Activated T-helper 1 cell treated with Interleukin-2 at 50 U/mL for 16 hours (primary cell): ENCODE measurements at places on chromosomes 5 and 9.

- no peak for DNase-seq
Observed at GRCh38 chr5:163649514-163649913, 144.1 kb downstream of the MAT2B start.

DNA sequence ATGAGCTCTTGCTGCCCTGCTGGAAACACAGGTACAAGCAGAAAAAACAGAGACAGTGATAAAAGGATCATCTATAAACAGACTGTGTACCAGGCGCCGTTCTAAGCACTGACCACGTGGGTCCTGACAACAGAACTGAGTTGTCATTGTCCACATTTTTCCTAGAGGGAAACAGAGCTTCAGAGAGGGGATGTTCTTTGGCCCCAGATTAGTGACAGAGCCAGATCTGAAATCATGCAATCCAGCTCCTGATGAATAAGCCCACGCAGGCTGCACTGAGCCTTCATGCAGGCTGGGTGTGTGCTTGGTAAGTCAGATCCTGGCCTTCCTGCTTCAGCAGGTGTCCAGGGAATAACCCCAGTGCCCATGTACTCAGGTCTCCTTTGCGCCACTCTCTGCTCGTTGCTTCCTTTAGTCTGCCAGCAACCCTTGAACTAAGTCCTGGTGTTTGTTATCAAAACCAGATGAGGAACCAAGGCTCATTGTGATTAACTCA is 22.8 kb upstream of the TCF7 start:
- no peak for DNase-seq

- no peak for DNase-seq
Observed at GRCh38 chr5:14598225-14598624, 16.6 kb downstream of the OTULINL start.

GRCh38 chr9:75591972-75592371 is 298.5 kb upstream of the PCSK5 start:
- no peak for DNase-seq

GRCh38 chr5:98031496-98031895 is 742.0 kb upstream of the RGMB start:
- no peak for DNase-seq

DNA sequence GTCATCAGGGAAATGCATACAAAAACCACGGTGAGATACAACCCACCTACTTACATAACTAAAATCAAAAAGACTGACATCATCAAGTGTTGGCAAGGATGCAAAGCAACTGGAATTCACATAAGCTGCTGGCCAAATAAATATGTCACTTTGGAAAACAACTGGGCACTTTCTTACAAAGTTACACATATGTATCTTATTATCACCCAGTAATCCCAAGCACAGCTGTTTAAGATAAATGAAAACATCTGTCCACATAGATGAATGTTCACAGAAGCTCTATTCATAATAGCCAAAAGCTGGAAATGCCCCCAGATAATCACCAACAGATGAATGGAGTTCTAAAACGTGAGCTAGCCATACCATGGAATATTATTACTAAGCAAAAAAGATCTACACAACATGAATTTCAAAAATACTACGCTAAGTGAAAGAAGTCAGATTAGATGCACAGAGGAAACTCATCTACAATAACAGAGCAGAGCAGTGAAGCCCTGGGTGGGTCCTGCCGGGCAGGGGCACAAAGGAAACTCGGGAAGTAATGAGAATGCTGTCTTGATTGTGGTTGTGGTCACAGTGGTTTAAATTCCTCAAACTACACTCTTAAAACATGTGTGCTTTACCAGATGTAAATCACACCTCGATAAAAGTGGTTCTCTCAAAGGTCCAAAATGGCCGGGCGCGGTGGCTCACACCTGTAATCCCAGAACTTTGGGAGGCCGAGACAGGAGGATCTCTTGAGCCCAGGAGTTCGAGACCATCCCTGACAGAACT is 8.5 kb downstream of the CAMSAP1 start:
- no peak for DNase-seq

DNA sequence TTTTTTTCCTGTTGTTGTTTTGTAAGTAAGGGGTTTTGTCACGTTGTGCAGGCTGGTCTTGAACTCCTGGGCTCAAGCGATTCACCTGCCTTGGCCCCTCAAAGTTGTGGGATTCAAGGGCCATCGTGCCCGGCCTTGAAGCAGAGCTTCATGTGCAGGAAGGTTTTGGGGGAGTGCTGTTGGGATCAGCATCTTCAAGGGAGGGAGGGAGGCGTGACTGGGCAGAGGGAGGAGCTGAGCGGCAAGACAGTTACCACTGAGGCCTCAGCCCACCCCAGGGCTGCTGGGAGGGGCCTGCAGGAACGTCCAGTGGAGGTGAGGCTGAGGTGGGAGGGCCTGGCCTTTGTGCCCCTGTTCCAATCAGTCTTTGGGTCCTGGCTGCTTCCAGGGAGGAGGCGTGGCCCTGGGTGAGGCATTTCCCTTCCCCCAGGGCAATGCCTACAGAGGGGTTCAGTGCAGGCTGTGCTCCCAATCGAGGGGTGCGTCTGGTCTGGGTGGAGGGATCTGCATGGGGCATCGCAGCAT is 21.4 kb downstream of the OR2V1 start:
- no peak for DNase-seq

GRCh38 chr5:57664700-57665099 is 182.1 kb upstream of the ACTBL2 start:
- DNase-seq = no peak

DNA sequence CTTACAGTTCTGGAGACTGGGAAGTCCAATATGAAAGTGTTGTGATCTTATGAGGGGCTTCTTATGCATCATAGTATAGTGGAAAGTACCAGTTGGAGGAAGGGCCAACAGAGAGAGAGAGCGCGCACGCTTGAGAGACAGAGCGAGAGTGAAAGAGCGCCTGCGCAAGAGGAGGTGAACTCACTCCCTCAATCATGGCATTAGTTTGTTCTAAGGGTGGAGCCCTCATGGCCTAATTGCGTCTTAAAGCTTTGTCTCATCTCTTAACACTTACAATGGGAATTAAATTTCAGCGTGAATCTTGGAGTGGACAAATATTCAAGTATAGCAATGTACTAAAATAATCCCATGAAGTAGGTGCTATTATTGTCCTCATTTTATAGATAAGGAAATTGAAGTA is 303.2 kb downstream of the OSTF1 start:
- no peak for DNase-seq

DNA sequence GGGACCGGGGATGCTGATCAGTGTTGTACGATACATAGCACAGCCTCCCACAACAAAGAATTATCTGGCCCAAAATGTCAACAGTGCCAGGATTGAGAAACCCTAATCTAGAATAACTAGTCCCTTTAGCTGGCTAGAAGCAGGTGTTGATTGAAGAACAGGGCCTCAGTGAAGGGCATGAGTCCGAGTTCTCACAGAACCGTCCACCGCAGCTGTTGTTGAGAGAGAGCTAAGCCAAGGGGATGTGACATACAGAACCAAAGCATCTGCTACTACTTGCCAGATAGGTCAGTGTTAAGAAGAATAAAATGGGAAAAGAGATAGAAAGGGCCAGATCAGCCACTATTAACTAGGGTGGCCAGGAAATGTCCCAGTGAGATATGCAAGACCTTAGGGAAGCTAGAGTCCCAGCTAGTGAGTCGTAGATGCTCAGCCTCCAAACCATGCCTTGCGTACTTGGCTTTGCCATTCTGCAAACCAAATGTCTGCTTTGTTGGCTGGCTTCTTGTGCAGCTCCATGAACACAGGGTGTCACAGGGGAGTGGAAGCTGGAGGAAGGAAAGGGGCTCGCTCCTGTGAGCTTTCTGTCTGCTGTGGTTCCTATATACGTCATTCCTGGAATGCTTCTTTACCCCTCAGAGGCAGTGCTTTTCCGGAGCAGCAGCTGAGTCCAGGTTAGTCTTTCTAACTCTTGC is 68.9 kb downstream of the FBXO38 start:
- DNase-seq = no peak

DNA sequence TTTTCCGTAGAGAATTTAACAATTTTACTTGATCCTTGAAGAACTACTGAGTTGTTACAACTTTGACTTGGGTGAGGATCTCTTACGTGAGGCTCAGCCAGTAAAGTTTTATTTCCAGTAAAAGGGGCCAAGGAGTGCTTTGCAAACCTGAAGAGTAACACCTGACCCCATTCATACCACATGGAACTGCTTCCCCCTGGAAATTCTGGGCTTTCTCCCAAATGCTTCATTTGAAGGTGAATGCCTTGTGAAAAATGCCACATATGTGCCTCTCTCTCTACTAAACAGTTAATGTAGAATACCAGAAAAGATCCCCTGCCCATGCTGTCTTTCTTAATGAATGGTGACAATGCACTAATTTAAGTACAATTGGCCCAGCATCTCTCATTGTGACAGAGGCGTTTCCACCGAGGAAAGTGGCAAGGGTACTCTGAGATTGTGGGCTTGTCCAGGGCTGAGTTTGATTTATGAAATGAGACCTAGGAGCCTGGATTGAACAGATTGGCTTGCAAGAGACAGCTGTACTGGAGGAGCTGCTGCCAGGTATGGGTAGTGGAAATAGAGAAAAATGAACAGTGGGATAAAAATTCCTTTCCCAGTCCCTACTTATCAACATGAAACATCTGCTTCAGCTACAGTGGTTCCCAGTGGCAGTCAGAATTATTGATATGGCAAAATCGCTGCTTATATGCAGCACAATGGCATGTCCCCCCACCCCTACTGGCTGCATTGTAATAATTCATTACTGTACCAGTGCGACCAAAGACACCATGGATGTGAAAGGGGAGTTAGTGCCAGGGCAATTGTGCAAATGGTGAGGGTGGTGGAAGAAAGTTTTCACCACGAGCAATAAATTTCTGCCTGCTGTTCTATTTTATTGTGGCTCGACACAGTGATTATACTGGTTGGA is 843.7 kb upstream of the WWC1 start:
- no peak for DNase-seq

GRCh38 chr5:90169078-90169477 is 240.5 kb downstream of the CETN3 start:
- no peak for DNase-seq

GRCh38 chr9:16673171-16673570 is 197.3 kb downstream of the BNC2 start:
- no peak for DNase-seq

DNA sequence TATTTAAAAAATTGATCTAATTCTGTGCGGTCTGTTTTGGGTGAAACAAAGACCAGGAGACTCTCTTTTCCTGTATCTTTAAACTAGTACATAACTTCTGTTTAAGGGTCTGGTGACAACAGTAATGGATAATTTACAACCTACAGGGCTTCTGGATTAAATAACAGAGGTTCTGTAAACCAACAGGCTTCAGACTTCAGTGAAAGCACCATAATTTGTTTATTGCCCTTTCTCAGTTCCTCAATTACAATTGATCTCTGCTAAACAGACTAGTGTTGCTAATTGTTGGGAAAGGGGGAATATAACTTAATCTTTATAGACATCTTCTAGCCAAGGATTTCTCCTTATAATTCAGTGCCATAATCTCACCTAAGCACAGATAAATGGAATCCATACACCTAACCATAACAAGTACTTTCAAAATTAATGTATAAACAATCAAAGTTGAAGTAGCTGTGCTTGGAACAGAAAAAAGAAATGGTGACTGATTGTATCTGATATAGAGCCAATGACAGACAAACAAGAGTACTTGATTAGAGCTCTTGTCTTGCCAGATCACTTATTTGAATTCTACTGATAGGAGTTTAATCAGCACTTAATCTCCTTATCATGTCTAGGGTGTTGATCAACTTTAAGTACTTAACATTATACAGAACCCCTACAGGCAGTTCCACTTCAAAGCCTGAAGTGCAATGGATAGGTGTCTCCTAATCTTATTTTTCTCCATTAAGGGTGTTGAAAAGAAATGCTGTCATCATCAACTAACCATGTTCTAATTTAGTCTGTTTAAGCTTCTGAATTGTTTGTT is 536.0 kb downstream of the NR2F1-AS1 start:
- DNase-seq = no peak

- no peak for DNase-seq
Observed at GRCh38 chr5:178249191-178249989, 16.8 kb upstream of the PHYKPL start.

DNA sequence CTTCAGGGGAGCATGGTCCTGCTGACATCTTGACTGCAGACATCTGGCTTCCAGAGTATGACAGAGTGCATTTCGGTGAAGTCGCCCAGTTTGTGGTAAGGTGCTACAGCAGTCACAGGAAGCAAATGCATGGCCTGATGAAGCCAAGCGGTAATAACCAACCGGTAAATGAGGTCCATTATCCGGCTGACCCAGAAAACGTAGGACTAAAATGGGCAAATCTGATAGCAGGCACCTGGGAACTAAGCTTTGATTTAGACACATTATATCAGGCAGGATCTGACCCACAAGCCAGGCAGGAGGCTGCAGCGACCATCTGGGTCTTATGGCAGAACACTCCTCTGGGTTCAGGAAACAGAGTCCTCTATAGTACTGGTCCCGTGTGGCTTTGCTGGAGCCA is 454.6 kb downstream of the GADD45G start:
- DNase-seq = no peak

GRCh38 chr9:33619666-33620404 is 95.8 kb downstream of the ANKRD18B start:
- no peak for DNase-seq

DNA sequence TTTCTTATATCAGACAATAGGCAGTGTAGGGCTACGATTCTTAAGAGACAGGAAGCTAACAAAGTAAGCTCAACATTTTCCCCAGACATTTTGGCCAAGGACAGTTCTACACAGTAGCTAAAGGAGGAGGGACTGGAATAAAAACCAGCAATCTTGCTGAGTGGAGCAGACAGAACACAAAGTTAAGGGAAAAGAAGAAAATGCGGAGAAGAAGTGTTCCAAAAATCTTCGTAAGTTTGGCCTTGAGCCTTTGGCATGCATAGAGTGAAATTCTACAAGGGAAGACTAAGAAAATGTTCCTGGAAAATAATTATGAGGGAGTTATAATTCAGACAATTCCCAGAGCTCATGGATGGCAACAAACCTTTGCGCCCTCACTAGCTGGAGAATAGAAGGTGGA is 748.0 kb upstream of the CTNND2 start:
- no peak for DNase-seq

DNA sequence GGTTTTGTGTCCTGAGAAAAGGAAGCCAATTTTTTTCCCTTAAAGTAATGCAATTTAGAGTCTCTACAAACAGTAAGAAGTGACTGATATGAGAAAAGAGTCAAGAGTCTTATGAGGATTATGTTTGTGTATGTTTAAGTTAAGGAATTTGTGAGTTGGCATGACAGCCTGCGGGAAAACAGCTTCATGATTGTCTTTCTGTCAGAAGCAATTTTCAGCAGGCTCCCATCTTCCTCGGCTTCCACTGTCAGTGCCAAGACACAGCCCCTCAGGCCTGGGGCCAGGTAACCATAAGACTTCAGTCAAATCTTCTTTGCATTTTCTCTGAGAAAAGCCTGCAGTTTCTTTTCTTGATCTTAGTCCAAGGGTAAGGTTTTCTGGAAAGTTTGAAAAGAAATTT is 17.0 kb upstream of the SELENOP start:
- DNase-seq = no peak

- no peak for DNase-seq
Observed at GRCh38 chr5:176817841-176818377, 7.5 kb downstream of the UNC5A start.

DNA sequence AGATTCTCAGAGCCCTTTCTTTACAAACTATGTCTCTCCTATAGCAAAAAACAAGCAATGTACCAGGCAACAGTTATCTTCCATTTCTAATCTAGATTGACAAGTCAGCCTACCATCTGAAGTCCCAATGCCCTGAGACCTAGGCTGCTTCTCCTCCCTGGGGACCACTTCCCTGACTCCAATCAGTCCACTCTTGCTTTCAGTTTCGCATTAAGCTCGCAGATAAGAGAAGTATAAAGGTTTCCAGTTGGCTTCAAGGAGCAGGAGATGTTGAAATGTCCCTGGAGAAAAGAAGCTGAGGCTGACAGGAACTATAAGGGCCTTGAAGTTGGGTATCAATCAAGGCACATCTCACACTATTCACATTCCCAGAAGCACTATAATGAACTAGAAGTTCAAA is 32.3 kb downstream of the ERP44 start:
- no peak for DNase-seq
